ENCODE measurements at places on chromosomes 3 and 15.

GRCh38 chr15:64461721-64462162 is 1.4 kb downstream of the ZNF609 start:
- DNase-seq: peak; percentile 40

GRCh38 chr3:14555835-14556234 is 15.7 kb upstream of the GRIP2 start:
- DNase-seq: no peak

DNA sequence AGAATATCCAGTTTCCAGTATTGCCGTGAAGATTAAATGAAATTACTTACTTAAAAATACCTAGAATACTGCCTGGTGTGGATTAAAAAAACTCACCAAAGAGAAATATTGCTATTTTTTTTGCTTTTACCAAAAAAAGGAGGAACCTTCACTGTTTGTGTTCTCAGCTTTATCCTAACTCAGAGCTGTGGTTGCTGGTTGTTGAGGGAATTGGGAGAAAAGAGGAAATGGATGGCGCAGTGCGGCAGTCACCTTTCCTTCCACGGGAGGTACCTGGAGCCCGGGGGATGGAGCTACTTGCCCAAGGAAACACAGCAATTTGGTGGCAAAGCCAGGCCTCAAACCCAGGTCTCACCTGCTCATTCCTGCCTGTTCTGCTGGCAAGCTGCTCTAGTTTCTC is 270.3 kb downstream of the RPLP1 start:
- DNase-seq: no peak

DNA sequence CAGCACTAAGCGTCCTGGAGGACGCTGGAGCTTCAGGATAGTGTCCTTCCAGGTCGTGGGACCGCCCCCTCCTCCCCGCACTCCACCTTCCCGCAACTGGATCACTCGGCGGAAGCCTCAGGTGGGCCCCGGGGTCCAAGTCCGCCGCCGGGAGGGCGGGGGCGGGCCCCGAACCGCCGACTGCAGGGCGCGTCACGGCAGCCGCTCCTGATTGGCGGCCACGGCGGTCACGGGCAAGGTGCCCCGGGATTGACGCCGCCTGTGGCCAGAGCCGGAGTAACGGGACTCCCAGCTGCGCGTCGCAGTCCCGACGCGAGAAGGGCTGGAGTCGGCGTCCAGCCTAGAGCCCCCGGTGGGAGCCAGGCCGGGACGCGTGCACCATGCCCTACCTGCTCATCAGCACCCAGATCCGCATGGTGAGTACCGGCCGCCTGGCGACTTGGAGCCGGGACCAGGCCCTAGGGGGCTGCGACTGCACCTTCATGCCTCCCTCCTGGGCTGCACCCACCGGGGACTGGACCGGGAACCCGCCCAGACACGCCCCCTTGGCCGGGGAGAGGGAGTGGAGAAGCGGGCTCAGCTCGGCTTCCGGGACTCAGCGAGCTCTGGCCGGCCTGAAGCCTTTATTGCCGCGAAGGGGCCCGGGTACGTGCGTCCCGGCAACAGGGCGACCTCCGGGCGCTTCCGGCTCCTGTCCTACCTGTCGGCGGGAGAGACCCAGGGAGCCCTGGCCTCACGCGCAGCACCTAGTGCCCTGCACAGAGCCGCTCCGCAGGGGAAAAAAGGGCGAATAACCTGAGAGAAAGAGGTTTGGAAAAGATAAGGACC is at the start of gene GCHFR:
GCHFR (plus strand) TSS at position 268 of the 828 bp plus-strand sequence; CDS start at position 381, 113 bp downstream.
- DNase-seq: peak; percentile 81

DNA sequence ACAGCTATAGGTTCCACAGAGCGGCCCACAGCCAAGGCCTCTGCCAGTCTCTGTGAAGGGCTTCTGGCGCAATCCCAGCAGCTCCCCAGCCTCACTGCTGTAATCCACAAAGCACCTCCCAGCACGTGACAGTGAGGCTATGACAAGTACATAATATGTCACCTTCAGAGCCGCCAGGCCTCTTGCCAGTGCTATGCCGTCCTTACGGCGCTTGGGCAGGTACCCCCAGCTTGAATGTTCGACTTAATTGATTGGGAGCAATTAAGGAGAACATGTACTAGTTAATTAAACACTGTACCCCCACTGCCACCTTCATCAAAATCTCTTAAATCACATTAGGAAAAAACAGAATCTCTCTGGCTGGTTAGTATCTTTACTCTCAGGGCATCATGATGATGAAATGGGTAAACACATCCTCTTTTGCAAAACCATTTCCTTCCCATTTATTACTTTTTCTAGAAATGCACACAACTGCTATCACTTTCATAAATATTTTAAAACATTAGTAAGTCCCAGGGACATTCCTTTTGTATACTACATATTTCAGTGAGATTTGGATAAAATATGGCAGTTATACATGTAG is 169.9 kb downstream of the XXYLT1 start:
- DNase-seq: peak; percentile 48

- DNase-seq: peak; percentile 16
Measured at GRCh38 chr15:50116477-50116876, 2.6 kb downstream of the ATP8B4 start.

Measured in adipocyte (in vitro differentiated cells).